ENCODE measurements at places on chromosomes 1 and 21.

GRCh38 chr1:195733826-195734225 is 874.4 kb downstream of the KCNT2 start:
- DNase-seq = no peak
- H3K27ac ChIP-seq = no peak overlapping the region
- H3K4me3 ChIP-seq = no peak overlapping the region
- H3K27me3 ChIP-seq = no peaks in the 10 kb centered on the region

- no peak overlapping the region for H3K4me3 ChIP-seq
- no peak overlapping the region for H3K27ac ChIP-seq
- no peaks in the 10 kb centered on the region for H3K27me3 ChIP-seq
- DNase-seq = no peak
Observed at GRCh38 chr1:237902960-237903743, 12.4 kb upstream of the ZP4 start.

GRCh38 chr1:227869851-227870305 is 54.4 kb downstream of the PRSS38 start:
- no peak for DNase-seq
- no peak overlapping the region for H3K4me3 ChIP-seq
- no peak overlapping the region for H3K27ac ChIP-seq
- peaks cover 1% of the 10 kb centered on the region for H3K27me3 ChIP-seq
- H3K4me1 ChIP-seq = peaks cover 29% of the 10 kb centered on the region

GRCh38 chr1:221149111-221149510 is 269.9 kb downstream of the HLX start:
- H3K27me3 ChIP-seq = peaks cover 3% of the 10 kb centered on the region
- no peaks in the 10 kb centered on the region for H3K4me1 ChIP-seq
- no peak for DNase-seq
- no peak overlapping the region for H3K27ac ChIP-seq

GRCh38 chr1:169601096-169601881 is 15.0 kb upstream of the F5 start:
- H3K4me1 ChIP-seq = peaks cover 65% of the 10 kb centered on the region
- peak overlapping the region; percentile 77 for H3K27ac ChIP-seq
- peaks cover 3% of the 10 kb centered on the region for H3K36me3 ChIP-seq
- DNase-seq = no peak

DNA sequence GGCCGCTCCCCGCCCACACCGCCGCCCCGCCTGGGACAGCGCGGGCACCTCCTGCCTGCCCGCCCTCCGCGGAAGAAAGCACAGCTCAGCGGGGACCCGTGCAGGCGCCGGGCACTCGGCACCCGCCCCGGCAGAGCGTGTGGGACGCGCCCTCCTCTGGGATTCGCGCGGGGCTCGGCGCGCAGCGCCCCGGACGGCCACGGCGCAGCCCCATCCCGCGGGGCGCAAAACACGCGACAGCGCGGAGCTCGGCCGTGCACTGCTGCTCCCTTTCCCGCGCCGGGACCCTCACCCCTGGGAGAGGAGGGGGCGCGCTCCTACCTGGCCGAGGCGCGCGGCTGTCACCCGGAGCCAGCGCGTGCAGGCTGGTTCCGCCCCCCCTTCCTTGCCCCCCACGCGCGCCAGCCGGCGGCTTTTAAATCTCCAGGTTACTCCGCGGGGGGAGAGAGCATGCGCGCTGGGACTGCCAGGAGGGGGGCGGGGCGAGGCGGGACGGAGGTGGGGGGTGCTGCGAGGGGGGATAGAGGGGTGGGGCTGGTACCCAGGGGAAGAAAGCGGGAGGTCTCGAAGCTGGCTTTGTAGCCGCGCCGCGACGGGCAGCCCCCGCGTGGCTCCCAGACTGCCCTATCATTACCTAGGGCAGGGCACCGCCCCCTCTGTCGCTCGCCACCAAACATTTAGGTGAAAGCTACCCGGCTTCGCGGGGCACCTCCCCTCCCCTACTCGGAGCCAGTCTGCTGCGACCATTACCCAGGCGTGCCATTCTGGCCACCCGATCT is at the start of gene SLC45A3:
SLC45A3 (minus strand) TSS at position 437 of the 779 bp plus-strand sequence. CDS start 15,853 bp downstream, outside the sequence.
- peaks cover 11% of the 10 kb centered on the region for H3K4me1 ChIP-seq
- peaks cover 13% of the 10 kb centered on the region for H3K27me3 ChIP-seq
- peak within 1 kb of the TSS; percentile 4 for H3K27ac ChIP-seq
- peak; percentile 58 for DNase-seq
- H3K36me3 ChIP-seq = no peaks in the 10 kb centered on the region

DNA sequence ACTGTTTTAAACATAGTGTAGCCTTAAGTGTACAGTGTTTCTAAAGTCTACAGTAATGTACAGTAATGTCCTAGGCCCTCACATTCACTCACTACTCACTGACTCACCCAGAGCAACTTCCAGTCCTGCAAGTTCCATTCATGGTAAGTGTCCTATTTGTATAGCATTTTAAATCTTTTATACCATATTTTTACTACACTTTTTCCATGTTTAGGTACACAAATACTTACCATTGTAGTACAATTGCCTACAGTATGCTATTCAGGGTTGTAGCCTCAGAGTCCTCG is 3.6 kb upstream of the S100A10 start:
- H3K36me3 ChIP-seq = peaks cover 4% of the 10 kb centered on the region
- no peak for DNase-seq
- H3K27me3 ChIP-seq = peaks cover 2% of the 10 kb centered on the region
- H3K4me1 ChIP-seq = peaks cover 25% of the 10 kb centered on the region
- no peak overlapping the region for H3K27ac ChIP-seq

DNA sequence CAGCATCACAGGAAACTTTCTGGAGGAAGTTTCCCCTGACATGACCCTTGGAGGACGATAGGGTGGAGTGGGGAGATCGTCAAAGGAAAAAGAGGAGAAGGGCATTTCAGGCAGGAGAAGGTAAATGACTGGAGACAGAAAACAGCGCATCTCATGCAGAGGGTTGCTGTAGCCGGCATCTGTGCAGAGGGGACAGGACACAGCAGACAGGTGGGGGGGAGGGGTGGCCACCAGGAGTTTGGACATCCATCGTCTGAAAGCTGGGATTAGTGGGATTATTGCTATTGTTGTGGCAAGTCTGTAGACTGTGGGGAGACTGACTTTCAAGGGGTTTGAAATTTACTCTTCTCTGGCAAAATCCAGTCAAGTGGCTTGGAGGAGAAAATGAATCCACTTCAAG is 463.9 kb downstream of the OMA1 start:
- H3K4me1 ChIP-seq = no peaks in the 10 kb centered on the region
- H3K27me3 ChIP-seq = peaks cover 2% of the 10 kb centered on the region
- no peak overlapping the region for H3K4me3 ChIP-seq
- H3K27ac ChIP-seq = no peak overlapping the region

DNA sequence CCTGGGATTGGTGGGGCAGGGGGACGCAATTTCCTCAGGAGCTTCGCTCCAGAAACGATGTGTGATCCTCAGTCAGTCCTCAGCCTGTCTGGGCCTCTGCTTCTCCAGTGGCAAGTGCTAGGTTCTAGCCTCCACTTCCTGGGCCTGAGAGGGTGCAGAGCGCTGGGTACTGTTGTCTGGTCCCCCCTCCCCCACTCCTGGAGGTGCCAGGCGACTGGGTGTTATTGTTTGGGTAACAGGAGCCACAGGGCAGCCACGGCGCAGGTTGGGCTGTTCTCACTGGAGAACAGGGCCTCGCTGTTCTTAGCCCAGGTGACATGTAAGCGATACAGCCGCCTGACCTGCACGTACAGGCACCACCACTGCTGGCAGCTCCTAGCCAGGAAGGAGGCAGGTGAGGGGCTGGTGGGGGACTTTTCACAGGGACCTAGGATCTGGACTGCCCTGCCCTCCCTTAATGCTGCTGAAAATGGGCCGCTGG is 2.1 kb downstream of the RPS6KA1 start:
- DNase-seq = no peak
- H3K4me3 ChIP-seq = peak overlapping the region; percentile 87

DNA sequence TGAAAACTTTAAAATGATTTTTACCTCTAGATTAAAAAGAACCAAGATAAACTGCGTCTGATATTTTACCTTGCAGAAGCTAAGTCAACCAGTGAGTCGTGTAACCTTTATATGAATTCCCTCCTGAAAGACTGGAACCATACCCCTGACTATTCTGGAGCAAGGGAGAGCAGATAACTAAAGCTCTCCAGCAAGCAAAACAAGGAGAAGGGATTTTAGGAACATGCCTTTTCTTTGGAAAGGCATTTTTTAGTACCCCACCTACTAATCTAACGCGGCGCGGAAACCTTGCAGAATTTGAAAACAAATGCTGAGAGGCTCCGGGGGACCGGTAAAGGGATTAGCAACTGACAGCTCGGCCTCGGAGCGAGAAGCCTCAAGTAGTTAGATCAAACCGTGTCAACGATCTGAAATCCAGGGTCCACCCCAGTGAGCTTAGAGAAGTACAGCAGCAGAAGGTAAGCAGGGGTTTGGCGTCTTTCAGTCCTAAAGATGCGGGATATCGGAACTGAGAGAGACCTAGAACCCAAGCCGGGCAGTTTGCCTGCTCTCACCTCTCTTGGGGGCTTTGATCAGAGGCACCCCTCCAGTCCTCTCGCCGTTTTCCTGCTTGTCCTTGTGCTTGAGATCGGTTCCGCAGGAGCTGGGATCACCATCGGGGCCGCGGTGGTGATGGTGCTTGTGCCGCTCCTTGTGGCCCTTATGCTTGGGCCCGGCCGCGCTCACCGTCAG is 954 bp downstream of the RSBN1 start:
- H3K36me3 ChIP-seq = peaks cover 11% of the 10 kb centered on the region
- peak; percentile 24 for DNase-seq
- H3K4me3 ChIP-seq = peak overlapping the region; percentile 96
- H3K4me1 ChIP-seq = peaks cover 45% of the 10 kb centered on the region
- H3K27me3 ChIP-seq = no peaks in the 10 kb centered on the region
- H3K27ac ChIP-seq = peak overlapping the region; percentile 90

DNA sequence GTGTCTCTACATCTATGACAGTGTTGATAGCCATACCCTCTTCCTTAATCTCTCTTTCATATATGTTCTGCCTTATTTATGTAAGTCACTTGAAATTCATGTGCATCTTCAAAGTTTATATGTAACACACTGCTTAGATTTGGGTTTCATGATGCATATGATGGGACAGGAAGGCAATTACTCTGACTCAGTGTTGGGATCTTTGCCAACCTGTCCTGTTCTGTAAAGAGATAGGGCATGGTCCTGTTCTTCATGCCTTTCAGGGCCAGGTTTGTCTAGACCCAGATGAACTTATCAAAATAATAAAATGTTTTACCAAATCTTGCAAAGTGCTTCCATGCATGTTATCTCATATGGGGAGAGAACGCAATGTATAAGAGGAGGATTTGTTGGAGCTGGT is 69.5 kb downstream of the TMPRSS15 start:
- H3K4me3 ChIP-seq = no peak overlapping the region
- H3K27ac ChIP-seq = no peak overlapping the region
- H3K27me3 ChIP-seq = no peaks in the 10 kb centered on the region
- H3K4me1 ChIP-seq = no peaks in the 10 kb centered on the region

GRCh38 chr1:201552941-201553351 is 14.0 kb downstream of the NAV1 start:
- H3K36me3 ChIP-seq = no peaks in the 10 kb centered on the region
- no peak for DNase-seq
- no peak overlapping the region for H3K27ac ChIP-seq
- H3K4me3 ChIP-seq = no peak overlapping the region

- H3K4me3 ChIP-seq = peak overlapping the region; percentile 89
- peaks cover 2% of the 10 kb centered on the region for H3K36me3 ChIP-seq
- no peaks in the 10 kb centered on the region for H3K27me3 ChIP-seq
- peaks cover 26% of the 10 kb centered on the region for H3K4me1 ChIP-seq
- DNase-seq = no peak
Observed at GRCh38 chr1:116417678-116418077, 44.6 kb downstream of the ATP1A1 start.

DNA sequence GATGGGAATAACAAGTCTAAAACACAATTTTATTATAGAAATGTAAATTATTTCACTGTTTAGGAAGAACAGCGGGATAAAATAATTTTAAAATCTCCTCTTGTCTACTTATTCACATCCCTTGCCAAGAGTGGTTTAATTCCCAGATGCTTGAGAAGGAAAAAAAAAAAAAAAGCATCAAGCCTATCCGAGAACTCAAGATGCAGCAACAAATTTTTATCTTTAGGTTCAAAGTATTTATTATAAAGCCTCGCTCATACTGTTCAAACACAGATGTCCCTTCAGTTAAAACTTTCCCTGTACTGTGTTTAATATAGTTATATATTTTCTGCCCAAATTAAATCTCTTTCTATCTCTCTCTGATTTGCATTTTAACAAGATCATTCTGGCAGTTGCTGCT is 1615.8 kb downstream of the PLA2G4A start:
- no peak for DNase-seq
- no peak overlapping the region for H3K4me3 ChIP-seq
- no peaks in the 10 kb centered on the region for H3K36me3 ChIP-seq
- no peaks in the 10 kb centered on the region for H3K4me1 ChIP-seq

GRCh38 chr1:21541835-21542234 is 32.6 kb downstream of the ALPL start:
- H3K4me3 ChIP-seq = no peak overlapping the region
- no peak for DNase-seq
- no peaks in the 10 kb centered on the region for H3K4me1 ChIP-seq
- no peaks in the 10 kb centered on the region for H3K36me3 ChIP-seq

GRCh38 chr1:17139637-17140036 is 20.4 kb upstream of the PADI2 start:
- peaks cover 21% of the 10 kb centered on the region for H3K27me3 ChIP-seq
- H3K4me3 ChIP-seq = no peak overlapping the region
- no peaks in the 10 kb centered on the region for H3K36me3 ChIP-seq
- DNase-seq = no peak
- no peak overlapping the region for H3K27ac ChIP-seq
- peaks cover 6% of the 10 kb centered on the region for H3K4me1 ChIP-seq

DNA sequence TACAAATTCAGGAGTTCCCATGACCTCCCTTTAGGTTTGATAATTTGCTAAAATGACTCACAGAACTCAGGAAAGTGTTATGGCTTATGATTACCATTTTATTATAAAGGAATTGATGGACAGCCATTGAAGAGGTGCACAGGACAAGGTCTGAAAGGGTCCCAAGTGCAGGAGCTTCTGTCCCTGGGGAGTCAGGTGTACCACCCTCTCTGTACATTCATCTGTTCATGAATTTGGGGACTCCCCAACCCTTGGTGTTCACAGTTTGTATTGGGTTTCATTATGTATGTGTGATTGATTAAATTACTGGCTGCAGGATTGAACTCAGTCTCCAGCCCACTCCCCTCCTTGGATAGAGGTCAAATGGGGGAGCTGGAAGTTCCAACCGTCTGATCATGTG is 10.8 kb upstream of the IL10RB start:
- H3K36me3 ChIP-seq = peaks cover 80% of the 10 kb centered on the region
- H3K27ac ChIP-seq = peak overlapping the region; percentile 72
- no peak overlapping the region for H3K4me3 ChIP-seq
- peaks cover 54% of the 10 kb centered on the region for H3K4me1 ChIP-seq
- no peaks in the 10 kb centered on the region for H3K27me3 ChIP-seq
- no peak for DNase-seq

DNA sequence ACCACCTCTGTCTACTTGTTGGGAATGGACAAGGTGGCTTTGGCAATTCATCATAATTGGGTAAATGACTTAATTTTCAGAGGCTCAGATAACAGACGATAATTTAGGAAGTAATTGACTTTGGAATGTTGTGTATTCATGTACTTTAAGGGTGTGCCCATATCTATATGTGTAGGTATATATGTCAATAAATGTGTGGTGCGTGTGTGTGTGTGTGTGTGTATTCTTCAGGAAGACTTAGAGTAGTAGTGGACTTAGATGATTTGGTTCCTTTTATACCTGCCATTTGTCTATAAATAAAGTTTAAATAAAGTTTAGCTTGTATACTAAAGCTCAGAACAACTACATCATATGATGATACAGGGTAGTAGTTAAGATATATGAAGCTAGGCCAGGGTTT is 20.0 kb upstream of the JUN start:
- no peaks in the 10 kb centered on the region for H3K36me3 ChIP-seq
- DNase-seq = no peak
- H3K4me3 ChIP-seq = no peak overlapping the region
- H3K4me1 ChIP-seq = peaks cover 19% of the 10 kb centered on the region
- H3K27ac ChIP-seq = no peak overlapping the region
- H3K27me3 ChIP-seq = no peaks in the 10 kb centered on the region

Measured in activated naive CD8-positive, alpha-beta T cell treated with anti-CD3 and anti-CD28 coated beads, Interleukin-2, amount 50 U/mL, for 24 hours (primary cell).